ENCODE measurements at places on chromosomes 1 and 21. TPM values are rescaled to one million over a fixed set of nuclear protein-coding genes. Genes with fewer than 3 reads are reported as not detected.

The LCE1F gene
- not detected for total RNA-seq

The DIO1 gene
- not detected for total RNA-seq

The SLC16A4 gene
- total RNA-seq, result 3.7 TPM

The ITLN2 gene
- total RNA-seq, result not detected

The TAS1R1 gene
- not detected for total RNA-seq

The CASQ1 gene
- not detected for total RNA-seq

The GATAD2B gene
- 28.1 TPM for total RNA-seq

GRCh38 chr1:7681401-7681800, 89.7 kb upstream of the VAMP3 start:
- H3K4me1 ChIP-seq, result peaks cover 14% of the 10 kb centered on the region
- H3K4me3 ChIP-seq, result no peak overlapping the region
- DNase-seq, result no peak
- no peaks in the 10 kb centered on the region for H3K36me3 ChIP-seq
- H3K27ac ChIP-seq, result no peak overlapping the region

GRCh38 chr21:32088471-32088870, 190.4 kb downstream of the MIS18A start:
- H3K4me1 ChIP-seq, result no peaks in the 10 kb centered on the region
- DNase-seq, result no peak
- H3K27me3 ChIP-seq, result no peaks in the 10 kb centered on the region
- H3K36me3 ChIP-seq, result no peaks in the 10 kb centered on the region

DNA sequence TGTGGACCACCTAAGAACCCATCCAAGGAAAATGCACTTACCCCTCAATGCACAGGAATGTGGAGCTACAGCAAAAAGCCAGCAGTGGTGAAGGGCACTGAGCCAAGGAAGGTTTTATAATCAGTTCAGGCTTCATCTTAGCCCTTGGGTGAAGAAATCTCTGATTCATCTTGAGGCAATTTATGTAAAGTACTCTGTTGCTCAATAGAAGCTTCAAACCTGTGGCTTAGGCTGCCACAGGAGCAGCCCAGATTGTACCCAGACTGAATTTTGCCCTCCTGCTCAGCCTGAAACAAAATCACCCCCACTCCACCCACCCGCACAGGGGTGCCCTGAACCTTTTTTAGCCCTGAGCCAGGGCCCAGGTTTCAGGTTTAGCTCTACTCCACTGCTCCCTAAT, at the start of gene S100A12:
TSS of gene S100A12 (minus strand) at position 111 of the 400 bp plus-strand sequence. CDS start 1,029 bp downstream, outside the sequence.
- no peaks in the 10 kb centered on the region for H3K36me3 ChIP-seq
- no peak for DNase-seq
- no peak within 1 kb of the TSS for H3K4me3 ChIP-seq
- no peaks in the 10 kb centered on the region for H3K27me3 ChIP-seq
- no peak within 1 kb of the TSS for H3K27ac ChIP-seq
- H3K4me1 ChIP-seq, result no peaks in the 10 kb centered on the region

DNA sequence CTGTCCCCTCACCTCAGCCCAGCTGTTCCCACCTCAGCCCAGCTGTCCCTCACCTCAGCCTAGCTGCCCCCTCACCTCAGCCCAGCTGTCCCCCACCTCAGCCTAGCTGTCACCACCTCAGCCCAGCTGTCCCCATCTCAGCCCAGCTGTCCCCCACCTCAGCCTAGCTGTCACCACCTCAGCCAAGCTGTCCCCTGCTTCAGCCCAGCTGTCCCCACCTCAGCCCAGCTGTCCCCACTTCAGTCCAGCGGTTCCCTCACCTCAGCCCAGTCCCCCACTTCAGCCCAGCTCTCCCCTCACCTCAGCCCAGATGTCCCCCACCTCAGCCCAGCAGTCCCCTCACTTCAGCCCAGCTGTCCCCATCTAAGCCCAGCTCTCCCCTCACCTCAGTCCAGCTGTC, 88.4 kb upstream of the CSF3R start:
- H3K4me3 ChIP-seq, result no peak overlapping the region

- H3K27ac ChIP-seq, result no peak overlapping the region
- no peaks in the 10 kb centered on the region for H3K27me3 ChIP-seq
- H3K36me3 ChIP-seq, result no peaks in the 10 kb centered on the region
These were observed 133.0 kb upstream of the HMCN1 start for GRCh38 chr1:185601189-185601588.

DNA sequence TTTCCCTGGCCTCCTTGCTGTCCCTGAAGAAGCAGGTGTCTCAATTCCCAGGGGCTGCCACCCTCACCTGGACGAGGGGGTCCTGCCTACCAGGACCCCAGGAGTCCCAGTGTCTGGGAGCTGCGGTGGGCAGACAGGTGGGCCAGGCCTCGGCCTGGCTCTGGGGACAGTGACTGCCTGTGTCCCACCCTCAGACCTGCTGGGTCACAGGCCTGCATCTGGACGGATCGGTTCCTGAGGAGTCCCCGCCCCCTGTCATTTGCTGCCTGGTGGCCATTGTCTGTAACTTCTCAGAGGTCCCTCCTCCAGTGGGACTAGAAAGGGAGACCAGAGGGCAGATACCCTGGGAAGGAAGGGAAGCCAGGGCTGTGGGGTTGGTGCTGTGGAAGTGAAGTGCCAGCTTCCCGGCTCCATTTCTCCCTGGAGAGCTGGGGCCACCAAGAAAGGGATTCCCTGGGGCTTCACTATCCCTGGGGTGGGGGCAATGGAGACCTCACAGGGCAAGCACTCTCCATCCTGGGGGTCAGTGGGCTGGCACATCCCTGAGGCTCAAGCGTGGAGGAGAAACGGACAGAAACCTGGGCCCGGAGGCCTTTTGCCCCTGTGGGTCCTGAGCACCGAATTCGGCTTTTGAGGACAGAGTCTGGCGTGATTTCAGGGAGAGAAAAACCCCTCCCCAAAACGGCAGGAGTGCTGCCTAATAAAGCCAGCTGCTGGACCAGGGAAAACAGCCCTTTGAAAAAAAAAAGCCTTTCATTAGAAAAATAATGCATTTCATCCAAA, 157.3 kb downstream of the PEX14 start:
- H3K4me1 ChIP-seq, result peaks cover 3% of the 10 kb centered on the region
- peak overlapping the region; percentile 31 for H3K27ac ChIP-seq
- H3K36me3 ChIP-seq, result no peaks in the 10 kb centered on the region
- no peak for DNase-seq
- H3K27me3 ChIP-seq, result no peaks in the 10 kb centered on the region
